ENCODE measurements at places on chromosomes 12 and 14.

DNA sequence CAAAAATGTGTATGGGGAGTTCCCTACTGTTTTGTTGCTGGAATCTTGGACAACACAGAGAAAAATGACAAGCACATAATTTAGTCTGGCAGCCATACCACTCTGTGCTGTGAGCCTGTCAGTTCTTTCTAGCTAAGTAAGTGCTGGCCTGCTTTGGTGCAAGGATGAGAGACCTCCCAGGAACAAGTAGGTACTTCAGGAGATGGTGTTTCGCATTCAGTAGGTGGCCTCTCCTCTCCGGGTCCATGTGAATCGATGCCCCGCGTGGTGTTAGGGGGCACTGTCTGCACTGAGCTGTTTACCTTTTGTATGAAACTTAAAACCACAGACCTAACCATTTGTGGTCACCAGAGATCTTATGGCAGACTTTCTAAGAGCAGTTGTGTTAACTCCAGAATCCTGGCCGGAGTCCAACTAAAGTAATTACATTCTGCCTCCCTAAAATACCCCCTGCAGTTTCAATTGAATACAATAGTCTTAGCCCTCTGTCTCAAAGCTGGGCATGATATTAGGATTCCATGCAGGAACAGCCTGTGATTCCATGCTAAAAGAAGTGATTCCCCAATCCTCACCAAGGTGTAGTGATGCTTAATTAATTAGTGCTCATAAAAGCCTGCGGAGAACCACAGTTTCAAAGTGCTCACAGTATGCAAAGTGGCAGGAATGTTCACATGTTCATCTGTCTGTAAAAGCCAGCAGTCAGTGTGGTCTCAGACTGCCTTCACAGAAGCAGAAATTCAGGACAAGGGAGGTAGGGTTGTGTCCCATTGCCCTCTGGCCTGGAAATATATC lies 64.2 kb downstream of the LLPH start:
- peak; percentile 61 for DNase-seq

GRCh38 chr14:63752449-63753169 lies 24.7 kb upstream of the SGPP1 start:
- DNase-seq = no peak

DNA sequence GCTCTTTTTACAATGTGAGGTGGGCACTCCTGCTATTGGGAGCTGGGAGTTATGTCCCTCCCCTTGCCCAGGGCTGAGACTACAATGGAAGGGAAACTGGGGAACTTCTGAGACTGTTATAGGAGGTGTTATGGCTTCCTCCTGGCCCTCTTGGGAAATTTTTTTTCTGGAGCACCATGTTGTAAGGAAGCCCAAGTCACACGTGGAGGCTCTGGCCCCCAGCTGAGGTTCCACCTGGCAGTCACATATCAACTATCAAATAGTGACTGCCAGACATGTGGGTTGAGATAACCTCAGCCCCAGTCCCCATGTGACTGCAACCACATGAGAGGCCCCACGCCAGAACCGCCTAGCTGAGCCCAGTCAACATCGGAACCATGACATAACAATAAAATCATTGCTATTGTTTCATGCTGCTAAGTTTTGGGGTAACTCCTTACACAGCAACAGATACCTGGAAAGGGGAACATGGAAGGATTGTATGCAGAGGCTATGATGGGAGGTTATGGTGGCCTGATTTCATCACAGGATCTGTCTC lies 99.4 kb upstream of the NCOR2 start:
- no peak for DNase-seq

GRCh38 chr14:72932893-72933292 lies 6.6 kb downstream of the DCAF4 start:
- no peak for DNase-seq

All from COR-L47 (cell line).